CD4-positive, alpha-beta memory T cell (primary cell): ENCODE measurements at places on chromosomes 3 and 15.

GRCh38 chr3:17190353-17191078 is 305.8 kb downstream of the PLCL2 start:
- DNase-seq, result no peak

DNA sequence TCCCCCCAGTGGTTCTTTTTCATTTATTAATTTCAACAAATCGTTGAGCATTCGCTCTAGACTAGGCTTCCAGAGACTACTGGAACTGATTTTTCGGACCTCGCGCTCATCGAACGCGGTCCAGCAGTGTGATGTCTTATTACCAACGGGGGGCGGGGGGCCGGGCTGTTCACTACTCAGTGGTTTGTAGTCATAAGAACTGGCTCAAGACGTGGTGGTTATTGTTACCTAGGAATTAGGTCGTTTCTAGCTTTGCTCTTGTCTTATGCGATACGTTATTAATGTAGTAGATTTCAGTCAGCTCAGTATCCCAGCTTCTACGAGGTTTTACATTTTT is 858 bp downstream of the RBM5 start:
- no peak for DNase-seq

- no peak for DNase-seq
These were observed 144.4 kb downstream of the MYLK start for GRCh38 chr3:123739754-123740153.

- DNase-seq, result peak; percentile 100
These were observed at the start of gene EPM2AIP1 for GRCh38 chr3:36992806-36993325. TSS of gene EPM2AIP1 (minus strand) at chr3:36993131. CDS start at chr3:36993077, 54 bp downstream.

DNA sequence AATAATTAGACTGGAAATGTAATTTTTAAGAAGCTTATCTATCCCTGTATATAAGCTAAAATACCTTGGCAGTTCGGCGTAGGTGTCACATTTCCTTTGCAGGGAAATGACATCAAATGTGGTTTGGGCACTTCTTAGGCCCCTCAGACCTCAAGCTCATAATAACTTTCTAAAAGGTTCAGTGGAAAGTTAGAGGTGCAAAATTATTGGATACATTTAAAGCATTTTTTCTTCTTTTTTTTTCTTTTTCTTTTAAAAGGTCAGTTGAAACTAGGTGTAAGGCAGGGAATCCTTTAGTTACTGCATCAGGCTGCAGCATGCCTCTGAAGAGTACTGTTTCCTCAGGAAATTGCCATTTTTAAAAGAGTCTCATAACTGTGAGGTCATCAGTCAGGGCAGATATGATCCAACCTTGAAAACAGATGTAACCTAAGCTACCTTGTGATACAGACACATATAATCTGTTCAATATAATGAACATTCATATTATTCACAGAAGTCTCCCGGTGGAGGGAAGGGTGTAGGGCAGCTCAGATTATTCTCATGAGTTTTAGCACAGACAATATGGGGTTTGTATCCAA is 4.8 kb downstream of the SACM1L start:
- DNase-seq, result peak; percentile 79

DNA sequence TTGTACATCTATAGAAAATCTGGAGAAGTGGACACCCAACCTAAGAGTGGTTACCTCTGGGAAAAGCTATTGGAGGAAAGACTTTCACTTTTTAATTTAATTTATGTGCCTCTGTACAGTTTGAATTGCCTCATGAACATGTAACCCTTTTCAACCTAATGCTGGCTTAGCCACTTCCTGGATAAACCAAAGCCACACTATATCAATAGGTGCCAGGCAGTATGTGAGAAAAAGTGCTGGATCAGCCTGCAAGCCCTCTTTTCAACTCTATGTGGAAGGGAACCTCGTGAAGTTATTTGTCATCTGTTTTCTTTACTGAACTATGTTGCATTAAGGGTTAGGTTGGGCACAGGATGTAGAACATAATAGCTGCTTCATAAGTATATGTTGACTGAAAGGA is 9.3 kb upstream of the TOPAZ1 start:
- DNase-seq, result no peak

GRCh38 chr3:12194209-12194608 is 35.5 kb upstream of the TIMP4 start:
- DNase-seq, result no peak

DNA sequence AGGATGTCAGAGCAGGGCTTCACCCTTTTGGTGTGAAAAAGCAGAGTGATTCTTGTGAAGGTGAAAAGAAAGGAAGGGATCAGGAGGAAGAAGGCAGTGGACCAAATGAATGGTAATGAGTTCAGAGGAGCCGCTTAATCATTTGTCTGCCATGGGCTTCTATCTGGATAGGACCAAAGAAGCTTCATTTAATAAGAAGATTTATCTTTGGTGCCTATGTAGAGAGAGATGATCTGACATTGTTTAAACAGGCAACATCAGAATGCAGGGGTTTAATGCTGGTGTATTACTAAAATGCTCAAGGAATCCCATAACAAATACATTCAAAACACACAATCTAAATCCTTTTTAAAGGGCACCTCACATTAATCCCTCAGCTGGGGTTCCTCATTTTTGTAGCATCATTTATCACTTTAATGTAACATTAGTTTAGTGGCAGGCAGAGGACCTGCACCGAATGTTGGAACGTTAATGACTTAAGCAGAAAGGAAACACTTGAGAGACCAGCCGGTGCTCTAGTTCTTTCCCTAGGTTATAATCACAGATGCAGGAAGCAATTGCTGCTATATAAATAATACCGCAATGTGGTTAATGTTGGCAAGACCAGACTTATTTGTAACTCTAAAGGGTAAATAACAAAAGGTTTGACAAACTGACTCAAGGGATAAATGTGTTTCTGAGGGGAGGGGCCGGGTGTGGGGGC is 27.9 kb upstream of the IL1RAP start:
- DNase-seq, result no peak

GRCh38 chr15:42704492-42704926 is 32.4 kb downstream of the CDAN1 start:
- DNase-seq, result peak; percentile 54

- peak; percentile 29 for DNase-seq
These were observed 214.8 kb upstream of the TPRG1 start for GRCh38 chr3:188956839-188957489.

GRCh38 chr15:73176598-73176997 is 124.3 kb downstream of the NEO1 start:
- DNase-seq, result no peak

DNA sequence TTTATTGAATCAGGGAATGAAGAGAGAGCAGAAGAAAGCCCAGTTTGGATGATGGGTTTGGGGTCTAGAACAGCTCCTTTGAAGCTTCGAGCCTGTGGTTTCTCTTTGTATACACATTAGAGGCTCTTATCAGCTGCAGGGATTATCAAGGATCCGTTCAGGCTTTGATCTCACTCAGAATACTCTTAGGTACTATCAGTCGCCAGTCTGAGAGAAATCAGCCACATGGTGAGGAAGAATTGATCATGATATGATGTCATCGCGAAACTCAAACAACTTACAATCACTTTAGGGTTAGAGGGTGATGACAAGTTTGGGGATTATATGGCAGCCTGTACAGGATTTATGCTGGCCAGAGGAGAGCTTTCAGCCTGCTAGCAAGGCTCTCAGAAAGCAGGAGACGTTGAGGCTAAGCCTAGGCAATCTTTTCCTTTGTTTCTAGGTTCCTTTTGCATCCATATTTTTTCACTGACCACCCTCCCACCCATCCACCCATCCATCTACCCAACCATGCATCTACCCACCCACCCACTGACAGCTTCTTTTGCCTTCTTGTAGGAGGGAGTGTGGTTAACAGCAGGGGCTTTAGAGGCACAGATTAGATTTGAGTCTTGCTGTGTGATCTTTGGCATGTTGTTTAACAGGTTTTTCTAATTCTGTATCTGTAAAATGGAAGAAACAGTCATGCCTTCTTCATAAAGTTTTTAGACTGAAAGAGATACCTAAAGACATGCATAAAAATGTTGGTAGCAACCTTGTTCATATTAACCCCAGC is 330.4 kb upstream of the LRRFIP2 start:
- DNase-seq, result no peak

GRCh38 chr15:85592148-85592547 is 202.6 kb downstream of the KLHL25 start:
- DNase-seq, result no peak

- DNase-seq, result no peak
These were observed 252.0 kb upstream of the PROK2 start for GRCh38 chr3:72036899-72037298.

- DNase-seq, result no peak
These were observed 98.1 kb upstream of the ARHGEF3 start for GRCh38 chr3:56899851-56900250.

DNA sequence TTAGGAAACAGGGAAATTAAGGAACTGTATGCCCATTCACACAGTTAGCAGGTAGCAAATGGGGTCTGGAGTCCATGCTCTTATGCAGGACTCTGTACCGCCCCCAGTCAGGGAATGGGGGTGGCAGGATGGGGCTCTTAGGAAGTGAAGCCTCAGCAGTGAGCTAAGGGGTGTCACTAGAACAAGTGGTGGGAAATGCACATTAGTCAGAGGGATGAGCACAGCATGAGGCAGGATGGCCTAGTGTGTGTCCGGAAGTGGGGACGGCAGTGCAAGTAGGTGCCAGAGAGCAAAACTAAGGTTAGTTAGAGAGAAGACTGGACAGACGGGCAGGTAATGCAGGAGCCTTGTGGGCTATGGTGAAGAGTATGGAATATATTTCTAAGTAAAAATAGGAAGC is 60.7 kb downstream of the ST3GAL6 start:
- no peak for DNase-seq

DNA sequence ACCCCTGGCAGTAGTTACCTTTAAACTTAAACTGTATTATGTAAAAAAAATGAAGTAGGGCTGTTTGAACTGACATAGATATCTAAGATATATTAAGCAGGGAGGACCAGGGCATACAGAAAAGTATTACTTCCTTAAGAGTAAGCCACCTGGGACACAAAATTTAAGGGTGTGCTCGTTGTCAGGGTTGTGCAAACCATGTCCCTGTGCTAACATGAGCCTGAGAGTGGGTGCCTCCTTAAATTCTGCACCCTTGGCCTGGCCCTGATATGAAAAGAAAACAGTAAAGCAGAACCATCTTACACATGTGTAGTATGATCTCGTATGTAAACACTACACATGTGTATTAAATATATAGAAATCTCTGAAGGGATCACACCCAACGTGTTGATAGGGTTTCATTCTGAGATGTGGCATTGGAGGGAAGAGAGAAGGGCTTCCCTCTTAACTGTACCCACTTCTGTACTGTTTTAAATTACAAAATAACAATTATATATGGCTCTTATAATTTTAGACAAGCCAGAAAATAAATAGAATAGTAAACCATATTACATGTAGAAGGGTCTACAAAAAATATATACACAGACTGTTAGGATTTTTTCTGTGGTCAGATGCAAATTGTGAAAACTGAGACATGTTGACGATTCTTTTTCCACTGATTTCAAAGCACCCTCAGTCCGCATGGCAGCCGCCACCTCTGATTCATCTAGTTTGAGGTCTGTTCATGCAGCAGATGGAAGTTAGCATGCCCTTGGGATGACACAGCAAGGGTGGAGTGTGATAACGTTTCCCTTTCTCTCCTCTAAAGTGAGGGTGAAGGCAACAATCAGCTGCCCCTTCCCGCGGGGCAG is 400.8 kb upstream of the PROK2 start:
- no peak for DNase-seq

- DNase-seq, result no peak
These were observed 764.3 kb upstream of the GOLIM4 start for GRCh38 chr3:168860028-168860427.

DNA sequence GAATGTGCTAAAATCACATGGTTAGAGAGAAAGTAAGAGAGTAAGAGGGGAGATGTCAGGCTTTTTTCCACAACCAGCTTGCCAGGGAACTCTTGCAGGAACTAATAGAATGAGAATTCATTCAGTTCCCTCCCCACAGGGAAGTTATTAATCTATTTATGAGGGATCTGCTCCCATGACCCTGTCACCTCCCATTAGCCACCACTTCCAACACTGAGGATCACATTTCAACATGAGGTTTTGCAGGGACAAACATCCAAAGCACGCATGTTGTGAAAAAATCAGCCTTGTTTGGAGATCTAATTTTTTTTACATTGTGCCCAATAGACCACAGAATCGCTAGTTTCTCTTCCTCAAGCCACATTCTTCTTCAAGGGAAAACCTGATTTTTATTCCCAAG is 904.0 kb downstream of the TBL1XR1 start:
- DNase-seq, result no peak

DNA sequence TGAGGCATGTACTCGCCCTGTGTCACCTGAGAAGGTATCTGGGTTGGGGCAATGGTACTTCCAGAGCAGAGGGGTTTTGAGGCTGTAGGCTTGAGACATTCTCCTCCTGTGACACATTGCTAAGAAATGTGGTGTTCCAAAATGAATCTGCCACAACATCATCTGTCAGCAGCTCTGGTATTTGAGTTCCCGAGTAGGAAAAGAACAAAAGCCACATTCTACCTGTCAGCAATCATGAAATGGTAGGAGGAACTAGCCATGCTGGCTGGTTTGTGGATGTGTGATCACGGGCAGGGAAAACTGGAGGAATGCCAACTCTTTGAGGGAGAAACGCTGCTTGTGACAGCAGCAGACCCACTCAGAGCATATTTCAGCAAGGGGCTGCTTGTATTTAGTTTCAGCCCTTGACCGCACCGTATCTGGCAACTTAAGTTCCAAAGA is 579.4 kb upstream of the TBL1XR1 start:
- DNase-seq, result no peak

GRCh38 chr3:152299249-152299976 is 30.7 kb downstream of the MBNL1 start:
- peak; percentile 64 for DNase-seq

- DNase-seq, result no peak
These were observed 59.7 kb upstream of the TAMM41 start for GRCh38 chr3:11906407-11906806.

DNA sequence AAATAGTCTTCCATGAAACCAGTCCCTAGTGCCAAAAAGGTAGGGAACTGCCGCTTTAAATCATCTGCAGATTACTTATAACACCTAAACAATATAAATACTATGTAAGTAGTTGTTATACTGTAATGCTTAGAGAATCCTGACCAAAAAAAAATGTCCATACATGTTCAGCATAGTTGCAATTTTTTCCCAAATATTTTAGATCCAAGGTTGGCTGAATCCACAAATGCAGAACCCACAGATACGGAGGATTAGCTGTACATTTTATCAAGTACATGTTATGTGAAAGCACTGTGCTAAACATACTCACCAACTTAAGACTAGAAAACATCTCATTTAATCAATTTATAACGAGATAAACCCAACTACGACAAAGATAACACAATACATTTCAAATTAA is 9.3 kb downstream of the MSL2 start:
- no peak for DNase-seq

- DNase-seq, result peak; percentile 26
These were observed 1.8 kb upstream of the CEP97 start for GRCh38 chr3:101722394-101723173.

GRCh38 chr15:47129033-47129432 is 588.3 kb upstream of the SEMA6D start:
- DNase-seq, result no peak
